ENCODE measurements at places on chromosomes 11 and 22.

GRCh38 chr22:46815559-46815895 is 53.1 kb downstream of the TBC1D22A start:
- DNase-seq, result no peak

- DNase-seq, result no peak
Measured at GRCh38 chr11:130436171-130436570, 7.8 kb upstream of the ADAMTS8 start.

DNA sequence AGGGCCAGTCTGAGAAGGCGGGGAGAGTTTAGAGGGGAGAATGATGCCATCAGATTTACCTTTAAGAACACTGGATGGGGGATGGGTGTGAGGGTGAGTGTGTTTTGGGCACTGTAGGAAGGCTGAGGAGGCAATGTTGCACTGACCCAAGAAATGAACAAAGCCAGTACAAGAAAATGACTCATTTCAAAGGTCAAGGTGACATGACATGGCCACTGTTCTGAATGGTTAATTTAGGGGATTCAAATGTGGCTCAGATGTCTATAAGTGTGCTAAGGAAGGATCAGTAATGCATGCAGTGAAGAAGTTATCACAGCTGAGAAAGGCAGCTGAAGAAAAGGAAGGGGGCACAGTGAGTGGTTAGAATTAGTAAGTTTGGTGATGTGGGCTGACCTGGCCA is 129.9 kb downstream of the PGR start:
- no peak for DNase-seq

- no peak for DNase-seq
Measured at GRCh38 chr11:70032470-70032795, 45.7 kb upstream of the ANO1 start.

DNA sequence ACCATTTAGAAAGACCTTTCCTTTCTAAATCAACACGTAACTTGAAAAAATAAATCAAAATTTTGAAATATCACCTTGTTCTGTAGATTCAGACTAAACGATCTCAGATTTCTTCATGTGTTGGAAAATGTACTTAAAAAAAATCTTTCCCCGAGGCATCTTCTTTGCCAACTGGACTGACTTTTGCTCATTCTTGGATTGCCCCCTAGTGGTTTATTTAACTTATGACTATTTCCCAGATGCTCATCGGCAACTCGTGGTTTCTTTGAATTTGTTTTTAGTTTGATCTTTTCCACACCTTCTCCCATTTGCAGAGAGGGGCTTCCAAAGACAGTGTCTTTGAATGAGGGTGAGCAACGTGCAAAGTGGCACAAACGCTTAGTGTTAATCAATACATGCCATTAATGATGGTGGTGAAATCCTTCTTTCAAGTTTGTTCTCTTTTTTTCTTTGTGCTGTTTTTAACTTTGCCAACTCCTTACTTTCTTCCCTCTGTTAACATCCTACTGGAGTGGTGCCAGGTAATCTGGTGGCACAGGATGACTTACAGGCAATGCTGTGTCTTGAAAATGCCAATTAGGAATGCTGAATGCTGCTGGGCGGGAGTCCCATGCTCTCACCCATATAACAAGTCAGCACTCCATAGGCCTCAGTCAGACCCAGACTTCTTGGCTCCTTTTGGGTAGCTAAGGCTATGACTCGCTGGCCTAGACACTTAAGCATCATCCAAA is 18.3 kb downstream of the PRSS23 start:
- DNase-seq, result peak; percentile 49

GRCh38 chr22:16975155-16975885 is 32.7 kb downstream of the GAB4 start:
- DNase-seq, result no peak

DNA sequence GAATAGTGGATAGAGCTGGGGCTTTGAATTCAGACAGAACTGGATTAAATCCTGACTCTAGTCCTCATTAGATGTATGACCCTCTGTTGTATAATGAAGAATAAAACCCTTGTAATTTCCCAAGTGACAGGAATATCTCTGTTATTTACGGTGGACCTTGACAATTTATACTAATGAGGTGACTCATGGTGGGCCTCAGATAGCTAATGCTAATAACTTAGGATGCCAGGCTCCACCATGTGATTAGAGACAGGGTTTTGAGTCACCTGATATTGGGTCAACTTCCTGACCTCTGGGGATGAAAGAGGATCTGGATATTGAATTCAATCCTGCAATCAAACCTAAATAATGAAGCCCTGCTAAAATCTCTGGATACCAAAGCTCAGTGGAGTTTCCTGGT is 33.6 kb downstream of the OSBP start:
- no peak for DNase-seq

DNA sequence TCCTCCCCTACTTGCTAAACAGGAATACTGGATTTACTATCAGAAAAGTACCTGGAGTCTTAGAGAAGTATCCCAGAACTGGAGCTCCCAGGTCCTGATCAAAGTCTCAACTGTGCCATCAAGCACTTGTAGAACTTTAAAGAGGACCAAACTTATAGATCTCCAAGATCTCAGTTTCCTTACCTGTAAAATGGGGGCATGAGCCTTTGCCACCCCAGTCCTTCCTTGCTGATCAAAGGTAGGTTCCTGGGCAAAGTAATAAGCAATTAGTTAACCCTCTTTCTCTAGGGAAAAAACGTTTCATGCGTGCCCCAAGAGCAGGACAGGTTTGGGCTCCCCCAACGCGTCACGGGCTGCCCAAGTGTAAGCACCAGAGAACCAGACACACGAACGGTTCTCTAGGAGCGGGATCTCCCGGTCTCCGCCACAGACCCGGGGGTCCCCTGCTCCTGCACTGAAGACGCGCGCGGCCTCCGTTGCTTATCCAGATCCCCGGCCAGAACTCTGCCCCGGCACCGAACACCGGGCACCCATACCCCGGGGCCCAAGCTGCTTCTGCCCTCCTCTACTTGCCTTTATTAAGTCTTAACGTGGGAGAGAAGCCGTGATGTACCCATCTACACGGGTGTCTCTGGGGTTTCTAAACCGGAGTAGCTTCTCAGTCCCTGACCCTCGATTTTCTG is 505 bp downstream of the ZNF214 start:
- peak; percentile 13 for DNase-seq

GRCh38 chr11:2768471-2769408 is 68.9 kb upstream of the KCNQ1OT1 start:
- DNase-seq, result no peak

- DNase-seq, result no peak
Measured at GRCh38 chr11:68160100-68160695, 39.0 kb upstream of the CHKA start.

DNA sequence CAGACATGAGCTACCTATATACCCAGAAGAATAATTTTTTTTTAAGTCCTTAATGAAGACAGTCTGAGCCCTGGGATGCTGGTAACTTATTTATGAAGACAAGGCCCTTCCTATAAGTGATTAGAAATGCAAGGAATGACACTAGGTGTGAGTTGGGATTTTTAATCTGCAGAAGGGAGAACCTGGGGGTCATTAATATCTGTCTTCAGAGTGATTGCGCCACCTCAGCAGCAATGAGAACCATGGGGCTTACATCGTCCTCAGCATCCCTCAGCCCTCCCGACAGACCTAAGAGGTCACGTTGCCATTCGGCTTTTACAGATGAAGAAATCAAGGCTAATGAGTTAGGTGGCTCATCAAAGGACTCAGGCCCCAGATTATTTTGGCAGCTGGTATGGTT is 55.6 kb downstream of the MCM5 start:
- DNase-seq, result no peak
